ENCODE measurements at places on chromosomes 4 and X.

DNA sequence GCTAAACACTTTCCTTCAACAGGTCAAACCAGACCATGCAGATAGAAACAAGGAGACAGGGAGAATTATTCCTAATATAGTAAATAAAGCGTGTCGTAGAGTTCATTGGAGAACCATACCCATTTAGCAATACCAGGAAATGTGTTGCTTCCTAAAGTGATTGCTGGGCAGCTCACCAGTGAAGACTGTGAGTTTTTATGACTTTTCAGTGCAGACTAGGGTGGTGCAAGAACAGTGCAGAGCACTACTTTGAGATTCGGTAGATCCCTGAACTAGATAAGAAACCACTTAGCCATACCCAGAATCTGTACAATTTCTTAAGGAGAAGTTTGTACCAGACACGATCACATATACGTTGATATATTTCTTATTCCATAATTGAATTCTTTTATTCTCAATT is 87.4 kb downstream of the EMCN start:
- DNase-seq, result no peak

DNA sequence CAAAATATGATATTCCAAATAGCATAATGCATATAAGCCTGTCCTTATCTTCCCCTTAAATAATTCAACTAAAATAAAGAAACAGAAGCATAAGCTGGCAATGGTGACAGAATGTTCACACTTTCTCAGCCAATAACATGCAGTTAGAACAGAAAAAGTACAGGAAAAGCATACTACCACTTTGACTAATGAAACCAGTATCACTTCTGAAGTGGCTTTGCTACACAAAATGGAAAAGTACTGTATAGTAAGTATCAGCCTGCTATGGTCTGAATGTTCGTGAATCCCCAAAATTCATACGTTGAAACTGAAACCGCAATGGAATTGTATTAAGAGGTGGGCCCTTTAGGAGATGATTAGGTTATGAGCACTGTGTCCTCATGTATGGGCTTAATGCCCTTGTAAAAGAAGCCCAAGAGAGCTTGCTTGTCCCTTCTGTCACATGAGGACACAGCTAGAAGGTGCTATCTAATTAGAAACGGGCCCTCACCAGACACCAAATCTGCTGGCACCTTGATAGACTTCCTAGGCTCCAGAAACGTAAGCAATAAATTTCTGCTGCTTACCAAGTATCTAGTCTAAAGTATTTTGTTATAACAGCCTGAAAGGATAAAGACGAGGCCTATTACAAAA is 102.6 kb downstream of the PRDM5 start:
- DNase-seq, result no peak

DNA sequence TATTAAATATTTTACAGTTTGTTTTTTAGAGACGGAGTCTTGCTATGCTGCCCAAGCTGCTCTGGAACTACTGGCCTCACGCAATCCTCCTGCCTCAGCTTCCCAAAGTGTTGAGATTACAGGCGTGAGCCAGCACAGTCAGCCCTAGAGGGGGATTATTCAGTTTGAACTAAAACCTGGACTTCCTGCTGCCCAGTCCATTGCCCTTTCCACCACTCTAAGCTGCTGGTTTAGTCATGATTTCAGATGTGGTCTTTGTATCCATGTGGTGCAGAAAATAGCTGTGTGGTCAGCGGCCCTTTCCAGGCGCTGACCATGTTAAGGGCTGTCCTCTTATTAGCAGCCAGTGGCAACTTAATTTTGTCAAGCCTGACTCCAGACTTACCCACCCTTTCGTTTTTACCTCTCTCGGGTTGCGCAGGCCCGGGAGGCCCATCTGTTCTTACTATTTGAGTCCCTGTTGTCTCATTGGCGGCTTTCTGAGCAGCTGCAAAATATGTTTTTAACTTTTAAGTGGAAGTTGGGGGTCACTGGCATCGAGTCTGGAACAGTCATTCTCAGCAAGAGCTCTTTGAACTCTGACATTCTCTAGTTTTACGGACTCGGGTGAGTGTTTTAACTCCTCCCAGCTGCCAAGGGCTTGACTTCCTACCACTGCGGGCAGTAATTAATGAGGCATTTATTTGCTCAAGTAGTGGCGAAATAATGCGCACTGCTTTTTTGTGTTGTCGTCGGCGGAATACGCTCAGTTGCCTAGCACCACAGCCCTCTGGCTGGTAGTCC is 773 bp upstream of the VMA21 start:
- peak; percentile 9 for DNase-seq

- DNase-seq, result no peak
These were observed 1.1 kb upstream of the NSG1 start for GRCh38 chr4:4385729-4386295.

DNA sequence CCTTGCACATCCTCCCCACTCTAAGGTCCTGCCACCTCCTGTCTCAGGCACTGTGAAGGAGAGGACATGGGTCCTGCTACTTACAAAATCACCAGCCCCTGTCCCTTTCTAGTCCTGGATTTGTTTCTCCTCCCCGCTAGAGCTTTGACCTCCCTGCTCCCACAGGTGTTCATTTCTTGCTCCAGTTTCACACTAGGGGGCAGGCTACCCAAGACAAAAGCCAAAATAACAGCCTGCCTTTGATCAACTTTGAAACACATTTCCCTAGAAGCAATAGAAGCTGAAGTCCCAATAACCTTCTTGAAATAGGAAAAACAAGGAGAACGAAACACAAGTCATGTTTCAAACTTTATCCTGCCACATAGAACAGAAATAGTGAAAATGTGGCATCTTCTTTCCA is 164.4 kb downstream of the QDPR start:
- peak; percentile 11 for DNase-seq

DNA sequence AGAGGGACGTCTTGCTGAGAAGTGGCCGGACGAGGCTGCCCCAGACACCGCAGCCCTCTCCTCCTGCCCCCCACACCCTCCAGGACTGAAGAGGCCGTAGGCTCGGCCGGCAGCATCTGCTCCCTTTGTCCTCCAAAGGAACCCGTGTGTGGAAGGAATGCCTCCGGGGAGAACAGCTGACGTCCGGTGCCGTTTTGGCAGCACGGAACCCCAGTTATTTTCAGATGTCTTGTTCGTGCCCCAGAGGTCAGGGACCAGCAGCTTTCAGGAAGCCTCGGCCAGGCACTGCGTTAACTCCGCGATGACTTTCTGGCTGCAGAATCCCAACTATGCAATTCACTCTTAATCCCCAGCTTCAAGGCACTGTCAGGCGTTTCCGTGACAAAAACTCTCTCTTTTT is 10.9 kb upstream of the PPP2R3B start:
- no peak for DNase-seq
